ENCODE measurements at places on chromosomes 12 and 14. TPM values are rescaled to one million over a fixed set of nuclear protein-coding genes. Genes with fewer than 3 reads are reported as not detected.

- no peak for DNase-seq
Observed at GRCh38 chr12:12691549-12691948, 4.4 kb downstream of the GPR19 start.

GRCh38 chr14:99226687-99227086 lies 45.3 kb downstream of the BCL11B start:
- DNase-seq: no peak

DNA sequence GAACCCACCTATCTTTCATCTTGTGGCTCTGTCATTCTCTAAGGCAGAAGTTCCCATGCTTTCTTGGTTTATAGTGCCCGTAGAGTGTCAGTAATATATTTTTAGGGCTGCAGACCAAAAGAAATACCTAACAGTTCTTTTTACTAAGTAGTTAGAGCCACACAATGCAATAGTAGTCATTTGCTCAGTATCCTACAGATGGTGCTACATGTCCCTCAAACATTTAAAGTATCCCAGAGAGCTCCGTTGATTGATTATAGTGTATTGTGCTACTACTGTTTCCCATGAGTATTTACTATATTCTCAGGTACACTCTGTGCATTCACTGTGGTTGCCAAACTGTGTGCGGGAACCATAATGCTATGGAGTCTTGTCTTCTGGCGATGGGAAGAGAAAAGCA lies 4.7 kb upstream of the PLBD1 start:
- no peak for DNase-seq

DNA sequence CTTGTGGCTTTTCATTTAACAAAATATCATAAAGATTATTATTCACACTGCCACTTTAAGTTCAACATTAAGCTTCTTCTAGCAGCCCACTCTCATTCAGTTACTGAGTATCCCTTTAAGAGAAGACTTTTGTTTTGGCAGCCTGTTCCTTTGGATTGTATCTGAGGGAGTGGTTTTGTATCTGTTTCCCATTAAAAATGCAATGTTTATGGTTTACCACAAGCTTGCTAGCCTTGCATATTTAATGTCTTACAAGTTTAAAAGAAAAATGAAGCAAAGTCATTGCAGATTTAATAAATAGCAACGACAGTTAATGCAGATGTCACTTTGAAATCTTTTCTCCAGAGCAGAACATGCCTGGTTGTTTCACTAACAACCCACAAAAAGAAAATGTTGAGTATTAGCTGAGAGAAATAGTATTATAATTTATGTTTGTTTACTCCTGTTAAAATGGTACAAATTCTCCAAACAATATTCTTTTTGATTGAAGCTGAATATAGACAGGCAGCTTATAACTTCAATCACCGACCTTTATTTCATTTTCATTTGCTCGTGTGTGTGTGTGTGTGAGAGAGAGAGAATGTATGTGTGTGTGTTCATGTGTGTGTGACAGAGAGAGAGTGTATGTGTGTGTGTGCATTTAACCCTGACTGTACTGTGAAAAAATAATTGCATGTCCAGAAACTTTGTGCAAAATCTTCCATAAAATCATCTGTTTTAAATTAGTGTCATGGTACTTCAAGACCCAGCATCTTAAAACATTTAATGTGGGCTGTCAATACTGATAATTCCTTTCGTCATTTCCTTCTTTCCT lies 1.8 kb downstream of the DCN start:
- DNase-seq: no peak

DNA sequence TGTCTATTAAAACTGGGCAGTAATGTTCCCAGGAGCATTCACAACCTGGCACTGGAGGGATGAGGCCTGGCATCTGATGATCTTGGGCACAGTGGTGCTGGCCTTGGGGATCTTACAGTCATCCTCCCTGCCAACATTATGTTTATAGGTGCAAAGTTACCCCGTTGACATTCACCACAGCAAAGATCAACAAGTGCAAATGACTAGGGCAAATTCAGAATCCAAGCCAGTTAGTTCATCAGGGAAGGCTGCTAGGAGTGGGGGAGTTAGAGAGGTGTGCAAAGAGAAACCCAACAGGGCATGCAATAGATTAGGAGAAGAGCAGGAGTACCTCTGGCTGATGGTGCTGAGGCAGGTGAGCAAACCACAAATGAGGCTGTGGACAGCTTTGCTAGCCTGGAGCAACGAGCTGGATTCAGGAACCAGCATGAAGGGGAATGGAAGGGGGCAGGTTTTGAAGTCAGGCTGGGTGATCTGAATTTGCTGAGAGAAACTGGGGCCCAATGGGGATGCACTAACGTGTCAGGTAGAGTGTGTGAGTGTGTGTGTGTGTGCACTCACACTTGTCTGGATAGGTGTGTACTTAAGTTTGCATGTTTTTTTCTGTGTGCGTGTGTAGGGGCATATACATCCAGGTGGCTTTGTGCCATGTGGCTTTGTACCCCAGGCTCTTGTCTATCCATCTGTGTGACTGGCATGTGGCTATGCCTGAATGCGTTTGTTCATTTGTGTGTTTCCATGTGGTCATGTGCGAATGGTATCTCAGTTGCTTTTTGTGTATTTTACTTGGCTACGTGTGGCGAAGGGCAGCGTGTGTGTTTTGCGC lies 1.6 kb downstream of the CISTR start:
- no peak for DNase-seq

DNA sequence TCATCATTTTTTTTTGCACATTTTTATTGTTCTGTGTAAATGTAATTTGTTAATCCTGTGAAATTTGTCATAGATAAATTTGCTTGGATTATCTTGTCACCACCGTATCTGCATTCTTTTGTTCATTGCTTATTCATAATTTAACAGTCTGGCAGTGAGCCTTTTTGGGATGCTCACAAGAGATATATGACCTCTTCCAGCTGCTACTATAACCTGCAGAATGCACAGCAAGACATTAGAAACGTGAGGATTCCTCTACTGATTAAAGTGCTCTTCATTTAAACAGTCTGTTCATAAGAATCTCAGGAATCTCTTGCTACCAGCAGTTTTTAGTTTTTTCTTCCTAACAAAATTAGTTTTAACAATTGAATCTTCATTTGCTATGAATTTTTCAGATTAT lies 9.1 kb downstream of the NPAS3 start:
- no peak for DNase-seq

Gene PLCZ1
- total RNA-seq: not detected

Gene PLEKHG7
- not detected for total RNA-seq

Data from PC-3 (cell line).